ENCODE measurements at places on chromosomes 16 and 17.

- DNase-seq: no peak
Measured at GRCh38 chr17:12269751-12270150, 249.1 kb downstream of the MAP2K4 start.

DNA sequence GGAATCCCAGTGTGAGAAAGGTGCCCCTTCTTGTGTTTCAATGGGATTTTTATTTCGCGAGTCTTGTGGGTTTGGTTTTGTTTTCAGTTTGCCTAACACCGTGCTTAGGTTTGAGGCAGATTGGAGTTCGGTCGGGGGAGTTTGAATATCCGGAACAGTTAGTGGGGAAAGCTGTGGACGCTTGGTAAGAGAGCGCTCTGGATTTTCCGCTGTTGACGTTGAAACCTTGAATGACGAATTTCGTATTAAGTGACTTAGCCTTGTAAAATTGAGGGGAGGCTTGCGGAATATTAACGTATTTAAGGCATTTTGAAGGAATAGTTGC, 567 bp downstream of the UBB start:
- no peak for DNase-seq

GRCh38 chr17:51000835-51001638, 119.6 kb downstream of the SPAG9 start:
- DNase-seq: no peak

- DNase-seq: no peak
Measured at GRCh38 chr17:43334738-43335402, 63.9 kb upstream of the ARL4D start.

GRCh38 chr17:28738680-28739384, 5.0 kb upstream of the TRAF4 start:
- DNase-seq: no peak
